ENCODE measurements at places on chromosomes 12 and 14.

DNA sequence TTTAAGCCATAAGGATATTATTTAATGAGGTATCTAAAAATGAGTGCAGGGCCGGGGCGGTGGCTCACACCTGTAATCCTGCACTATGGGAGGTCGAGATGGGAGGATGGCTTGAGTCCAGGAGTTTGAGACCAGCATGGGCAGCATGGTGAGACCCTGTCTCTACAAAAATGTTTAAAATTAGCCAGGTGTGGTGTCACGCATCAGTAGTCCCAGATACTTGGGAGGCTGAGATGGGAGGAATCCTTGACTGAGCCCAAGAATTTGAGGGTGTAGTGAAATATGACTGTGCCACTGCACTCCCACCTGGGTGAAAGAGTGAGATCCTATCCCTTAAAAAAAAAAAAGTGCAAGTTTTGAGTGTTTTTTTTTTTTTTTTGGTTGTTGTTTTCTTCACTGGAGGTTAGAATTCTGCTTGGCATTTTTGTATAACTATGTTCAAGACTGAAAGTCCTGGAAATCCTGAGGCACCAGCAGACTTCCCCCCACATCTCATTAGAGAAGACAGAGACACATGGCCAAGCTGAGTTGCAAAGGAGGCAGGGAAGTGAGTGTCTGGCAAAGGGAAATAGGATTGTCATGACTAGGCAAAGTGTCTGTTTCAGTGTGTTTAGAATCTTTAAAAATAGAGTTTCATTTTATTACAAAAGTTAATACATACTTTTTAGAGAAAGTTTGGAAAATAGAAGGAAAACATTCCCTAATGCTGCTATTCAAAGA is 53.5 kb upstream of the DUSP6 start:
- no peak for DNase-seq

DNA sequence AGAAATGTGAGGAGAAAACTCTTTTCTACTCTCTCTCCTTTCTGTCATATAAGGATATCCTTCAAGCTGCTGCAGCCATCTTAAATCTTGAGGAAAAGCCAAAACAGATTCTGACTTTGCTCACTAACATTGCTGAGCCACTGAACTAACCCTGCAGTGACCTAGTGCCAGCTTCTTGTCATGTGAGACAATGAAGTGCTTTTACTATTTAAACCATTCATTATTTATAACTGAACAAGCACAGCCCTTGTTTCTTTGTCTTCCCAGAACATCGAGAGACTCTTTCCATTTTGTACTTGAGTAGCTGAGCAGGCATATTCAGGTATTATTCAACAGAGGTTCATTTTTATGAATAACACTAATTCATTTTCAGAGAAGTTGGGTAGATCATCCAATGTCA is 455.0 kb upstream of the TMPO start:
- no peak for DNase-seq

GRCh38 chr14:72782817-72783216 is 111.1 kb downstream of the DPF3 start:
- no peak for DNase-seq

GRCh38 chr14:77305696-77306095 is 15.0 kb downstream of the POMT2 start:
- peak; percentile 40 for DNase-seq

DNA sequence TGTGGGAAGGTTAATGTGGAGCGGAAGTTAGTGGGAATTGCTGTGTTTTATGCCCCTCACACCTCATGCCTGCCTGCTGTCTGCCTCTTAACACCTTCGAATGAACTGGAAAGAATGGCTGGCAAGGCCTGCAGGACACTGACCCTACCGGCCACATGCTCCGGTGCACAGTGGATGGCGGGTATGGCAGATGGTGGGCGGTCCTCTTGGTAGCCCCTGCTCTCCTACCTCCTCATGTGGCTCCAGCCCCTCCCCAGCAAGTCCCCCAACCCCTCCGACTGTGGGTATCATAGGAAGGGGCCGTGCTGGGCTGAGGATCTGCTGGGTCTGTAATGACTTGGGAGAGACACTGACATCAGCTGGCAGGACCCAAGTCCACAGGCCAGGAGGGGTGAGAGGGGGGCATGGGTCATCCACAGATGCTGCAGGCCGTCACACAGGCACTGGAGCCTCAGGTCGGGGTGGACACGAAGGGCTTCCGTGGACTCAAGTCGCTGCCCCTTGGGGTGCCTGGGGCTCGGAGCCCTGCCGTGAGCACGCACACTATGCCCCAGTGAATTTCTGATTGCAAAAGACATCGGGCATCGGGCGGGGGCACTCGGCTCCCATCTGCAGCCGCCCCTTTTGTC is 77.4 kb downstream of the KIF26A start:
- no peak for DNase-seq

GRCh38 chr12:98743362-98743953 is 98.4 kb downstream of the APAF1 start:
- DNase-seq = no peak

DNA sequence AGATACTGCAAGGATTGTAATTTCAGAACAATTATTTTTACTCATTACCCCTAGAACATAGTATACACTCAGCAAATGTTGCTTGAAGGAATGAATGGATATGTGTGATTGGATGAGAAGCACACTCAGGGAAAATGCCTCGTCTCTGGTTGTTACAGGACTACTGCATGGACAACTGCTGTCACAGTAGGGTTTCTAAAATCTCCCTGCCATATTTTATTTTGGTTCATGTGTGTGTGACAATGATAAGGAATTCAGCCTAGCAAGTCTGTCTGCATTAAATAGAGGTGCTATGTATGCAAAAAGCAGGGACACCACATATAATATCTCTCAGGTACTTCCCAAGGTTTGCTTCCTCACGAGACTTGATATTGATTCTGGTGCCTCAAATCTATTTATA is 1.4 kb downstream of the PTPRR start:
- DNase-seq = no peak

Data from C1 segment of cervical spinal cord (tissue), 14 donors.